HFFc6 (cell line): ENCODE measurements at places on chromosomes 5 and 9.
A peak's percentile ranks its signal among the peaks of the same experiment; 100 is the strongest.

GRCh38 chr5:177988989-177989625 lies 6.9 kb downstream of the PROP1 start:
- peaks cover 24% of the 10 kb centered on the region for H3K27me3 ChIP-seq
- no peaks in the 10 kb centered on the region for H3K36me3 ChIP-seq
- no peak overlapping the region for H3K4me3 ChIP-seq
- H3K27ac ChIP-seq: no peak overlapping the region
- DNase-seq: no peak
- no peaks in the 10 kb centered on the region for H3K4me1 ChIP-seq

DNA sequence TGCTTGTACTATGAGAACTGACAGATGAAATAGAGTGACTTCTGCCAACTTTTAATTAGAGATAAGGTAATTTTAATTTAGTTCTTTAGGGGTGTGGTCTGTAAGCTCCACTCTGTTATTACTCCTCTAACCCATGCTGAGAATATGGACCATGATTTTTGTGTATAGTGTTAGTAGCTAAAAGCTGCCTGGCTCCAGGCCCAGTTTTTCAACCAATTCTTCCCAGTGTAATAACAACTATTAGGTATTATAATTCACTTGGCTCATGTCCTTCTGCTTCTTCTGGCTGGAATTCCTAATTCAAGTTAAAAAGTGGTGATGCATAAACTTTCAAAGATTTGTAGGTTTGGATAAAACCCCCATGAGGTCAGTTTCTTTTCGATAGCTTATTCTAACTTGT lies 216.3 kb downstream of the ISL1 start:
- no peaks in the 10 kb centered on the region; the same call in 1 of the 2 replicates for H3K27me3 ChIP-seq
- H3K36me3 ChIP-seq: no peaks in the 10 kb centered on the region
- DNase-seq: no peak
- no peak overlapping the region for H3K4me3 ChIP-seq

- H3K4me1 ChIP-seq: no peaks in the 10 kb centered on the region
- peaks cover 7% of the 10 kb centered on the region for H3K27me3 ChIP-seq
- no peaks in the 10 kb centered on the region for H3K36me3 ChIP-seq
- no peak for DNase-seq
- peak overlapping the region; percentile 26; the same call in 1 of the 2 replicates for H3K4me3 ChIP-seq
These were observed 308.9 kb downstream of the TLE4 start for GRCh38 chr9:79880626-79881025.

DNA sequence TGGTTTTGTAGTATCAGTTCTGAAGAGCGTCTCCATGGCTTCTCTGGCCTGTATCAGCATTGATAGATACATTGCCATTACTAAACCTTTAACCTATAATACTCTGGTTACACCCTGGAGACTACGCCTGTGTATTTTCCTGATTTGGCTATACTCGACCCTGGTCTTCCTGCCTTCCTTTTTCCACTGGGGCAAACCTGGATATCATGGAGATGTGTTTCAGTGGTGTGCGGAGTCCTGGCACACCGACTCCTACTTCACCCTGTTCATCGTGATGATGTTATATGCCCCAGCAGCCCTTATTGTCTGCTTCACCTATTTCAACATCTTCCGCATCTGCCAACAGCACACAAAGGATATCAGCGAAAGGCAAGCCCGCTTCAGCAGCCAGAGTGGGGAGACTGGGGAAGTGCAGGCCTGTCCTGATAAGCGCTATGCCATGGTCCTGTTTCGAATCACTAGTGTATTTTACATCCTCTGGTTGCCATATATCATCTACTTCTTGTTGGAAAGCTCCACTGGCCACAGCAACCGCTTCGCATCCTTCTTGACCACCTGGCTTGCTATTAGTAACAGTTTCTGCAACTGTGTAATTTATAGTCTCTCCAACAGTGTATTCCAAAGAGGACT lies 1.5 kb downstream of the GPR21 start:
- DNase-seq: no peak
- peaks cover 17% of the 10 kb centered on the region for H3K4me1 ChIP-seq
- no peaks in the 10 kb centered on the region for H3K27me3 ChIP-seq
- no peak overlapping the region for H3K4me3 ChIP-seq
- H3K36me3 ChIP-seq: peaks cover 8% of the 10 kb centered on the region; the same call in 1 of the 2 replicates
